Osteoblast (primary cell): ENCODE measurements at places on chromosomes 3 and 15. TPM values are rescaled to one million over a fixed set of nuclear protein-coding genes. Genes with fewer than 3 reads are reported as not detected.

GRCh38 chr3:72461787-72462186, 386.5 kb downstream of the SHQ1 start:
- DNase-seq: no peak

- no peak for DNase-seq
These were observed 238.0 kb upstream of the LRIG1 start for GRCh38 chr3:66738625-66739365.

- DNase-seq: peak; percentile 26
These were observed 192.6 kb upstream of the ALCAM start for GRCh38 chr3:105174017-105174615.

DNA sequence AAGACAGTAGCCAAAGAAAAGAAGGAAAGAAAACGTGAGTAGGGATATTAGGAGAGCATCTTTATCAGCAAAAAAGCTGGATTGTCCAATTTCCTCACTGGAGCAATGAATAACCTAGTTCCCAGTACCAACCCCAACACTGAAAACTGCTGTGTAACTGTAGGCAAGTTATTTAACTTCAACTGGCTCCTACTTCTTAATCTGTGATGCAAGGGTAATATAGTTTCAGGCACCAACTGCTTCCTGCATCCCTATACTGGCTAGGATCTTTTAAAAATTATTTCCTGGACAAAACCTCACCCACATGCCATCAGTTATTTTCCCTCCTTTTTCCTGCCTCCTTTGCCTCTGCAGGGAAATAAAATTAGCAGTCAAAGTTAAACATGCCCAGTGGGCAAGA, 59.6 kb downstream of the ZBTB20 start:
- DNase-seq: no peak

DNA sequence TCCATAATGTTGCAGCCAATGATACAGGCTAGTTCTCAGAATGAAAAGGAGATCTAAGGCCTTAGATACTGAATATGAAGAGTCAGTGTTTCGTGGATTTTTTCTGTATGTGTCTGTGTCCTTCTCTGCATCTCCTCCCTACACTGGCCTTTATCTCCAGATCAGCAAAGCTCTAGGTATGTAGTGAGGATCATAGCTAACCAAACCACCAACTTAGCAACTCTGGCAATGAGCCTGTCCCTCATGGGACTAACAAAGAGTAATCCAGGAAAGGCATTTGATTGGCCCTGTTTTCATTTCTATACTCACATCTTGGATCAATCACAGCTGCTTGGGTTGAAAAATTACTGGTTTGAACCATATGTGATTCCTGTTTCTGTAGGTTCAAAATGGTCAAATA, 18.6 kb upstream of the CNTN3 start:
- DNase-seq: no peak

DNA sequence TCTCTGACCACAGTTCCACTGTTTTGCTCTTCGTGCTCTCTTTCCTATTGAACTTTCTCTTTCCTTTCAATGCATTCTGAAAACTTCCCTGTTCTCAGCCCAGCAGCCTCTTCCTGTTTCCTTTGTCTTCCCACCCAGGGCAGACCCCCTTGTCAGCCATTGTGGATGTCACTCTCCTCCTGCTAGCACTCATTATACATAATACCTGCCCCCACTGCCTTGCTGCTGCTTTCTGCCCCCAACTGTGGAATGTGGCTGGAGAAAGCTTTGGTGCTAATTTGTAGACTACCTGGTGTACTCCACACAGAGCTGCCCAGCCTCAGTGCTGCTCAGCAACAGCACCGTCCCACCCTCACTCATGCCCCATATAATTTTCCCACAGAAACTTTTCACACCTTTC, 80.2 kb downstream of the CHCHD6 start:
- DNase-seq: no peak

GRCh38 chr3:49930922-49931321, 1.3 kb upstream of the MON1A start:
- peak; percentile 64 for DNase-seq

DNA sequence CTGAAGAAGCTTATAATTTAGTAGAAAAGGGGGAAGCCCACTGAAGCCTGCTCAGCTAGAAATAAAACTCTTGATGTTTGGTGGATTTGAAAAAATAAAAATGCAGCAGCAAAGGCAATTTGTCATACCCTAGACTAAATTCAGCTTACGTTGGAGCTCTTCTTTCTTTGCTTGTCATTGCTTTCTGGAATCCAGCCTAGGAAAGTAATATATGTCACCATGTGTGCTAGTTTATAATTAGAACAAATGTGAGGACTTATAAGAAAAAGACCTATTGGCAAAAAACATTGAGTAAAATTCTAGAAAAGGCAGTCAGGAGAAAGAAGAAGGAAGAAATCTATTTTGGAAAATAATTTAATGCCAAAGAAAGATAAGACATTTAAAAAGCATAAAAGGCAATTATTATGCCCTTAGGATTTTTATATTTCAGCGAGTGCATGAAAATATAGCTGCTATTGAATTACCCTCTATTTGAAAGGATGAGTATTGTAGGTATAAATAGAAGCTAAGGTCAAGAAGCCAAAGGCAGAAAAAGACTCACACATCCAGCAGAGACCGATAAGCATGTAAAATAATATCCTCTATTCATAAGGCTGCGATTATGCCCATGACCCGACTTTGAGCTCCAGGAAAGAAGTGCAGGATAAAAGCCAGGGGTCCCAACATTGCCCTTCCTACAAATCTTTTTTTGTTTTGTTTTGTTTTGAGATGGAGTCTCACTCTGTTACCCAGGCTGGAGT, 10.6 kb upstream of the BTBD1 start:
- no peak for DNase-seq

- DNase-seq: no peak
These were observed 450.7 kb downstream of the SHQ1 start for GRCh38 chr3:72397586-72397985.

DNA sequence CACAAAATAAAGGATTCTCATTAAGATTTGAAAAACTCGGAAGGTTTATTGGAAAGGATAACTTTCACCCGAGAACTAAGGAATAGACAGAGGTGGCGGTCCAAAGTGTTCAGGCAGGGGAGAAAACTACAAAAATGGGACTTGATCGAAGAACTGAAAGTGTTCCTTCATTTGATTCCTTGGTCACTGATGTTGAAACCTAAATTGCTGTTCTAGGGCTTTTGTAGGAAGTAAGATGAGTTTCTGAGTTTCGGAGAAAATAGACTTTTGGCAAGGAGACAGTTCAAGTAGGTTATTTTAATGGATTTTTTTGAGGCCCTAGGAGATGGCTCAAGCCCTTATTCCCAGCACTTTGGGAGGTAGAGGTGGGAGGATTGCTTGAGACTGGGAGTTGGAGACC, 1.4 kb downstream of the TRIP4 start:
- peak; percentile 31 for DNase-seq

GRCh38 chr3:60017631-60018030, 967.8 kb upstream of the CFAP20DC start:
- DNase-seq: no peak

DNA sequence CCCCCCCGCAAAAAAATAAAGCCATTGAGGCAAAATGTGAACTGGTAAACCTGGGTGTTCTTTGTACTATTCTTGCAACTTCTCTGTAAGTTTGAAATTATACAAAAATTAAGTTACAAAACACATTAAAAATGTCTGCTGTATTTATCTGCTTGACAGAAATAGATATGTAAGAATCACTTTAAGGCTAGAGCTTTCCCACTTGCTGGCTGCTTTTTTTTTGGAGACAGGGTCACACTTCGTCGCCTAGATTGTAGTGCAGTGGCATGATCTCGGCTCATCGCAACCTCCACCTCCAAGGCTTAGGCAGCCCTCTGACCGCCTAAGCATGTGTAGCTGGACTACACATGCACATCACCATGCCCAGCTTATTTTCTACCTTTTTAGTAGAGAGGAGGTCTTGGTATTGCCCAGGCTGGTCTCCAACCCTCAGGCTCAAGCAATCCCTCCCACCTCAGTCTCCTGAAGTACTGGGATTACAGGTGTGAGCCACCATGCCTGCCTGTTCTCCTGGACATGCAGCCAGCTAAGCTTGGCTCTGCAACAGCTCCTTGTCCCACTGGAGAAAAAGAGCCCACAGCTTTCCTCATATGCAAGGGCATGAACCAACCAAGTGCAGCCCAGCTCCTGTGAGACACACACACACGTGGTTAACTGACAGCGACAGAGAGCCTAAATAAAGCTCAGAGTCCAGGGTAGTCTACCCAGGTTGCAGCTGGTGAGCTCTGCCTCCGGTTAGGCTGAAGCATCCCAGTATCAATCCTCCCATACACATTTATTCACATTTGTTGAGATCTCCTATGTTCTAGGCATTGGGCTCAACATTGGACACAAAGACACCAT, 4.5 kb downstream of the RPS17 start:
- peak; percentile 17 for DNase-seq

GRCh38 chr15:49196856-49197255, 26.8 kb downstream of the GALK2 start:
- DNase-seq: no peak

GRCh38 chr15:73777741-73778140, 24.6 kb upstream of the INSYN1 start:
- DNase-seq: peak; percentile 49

DNA sequence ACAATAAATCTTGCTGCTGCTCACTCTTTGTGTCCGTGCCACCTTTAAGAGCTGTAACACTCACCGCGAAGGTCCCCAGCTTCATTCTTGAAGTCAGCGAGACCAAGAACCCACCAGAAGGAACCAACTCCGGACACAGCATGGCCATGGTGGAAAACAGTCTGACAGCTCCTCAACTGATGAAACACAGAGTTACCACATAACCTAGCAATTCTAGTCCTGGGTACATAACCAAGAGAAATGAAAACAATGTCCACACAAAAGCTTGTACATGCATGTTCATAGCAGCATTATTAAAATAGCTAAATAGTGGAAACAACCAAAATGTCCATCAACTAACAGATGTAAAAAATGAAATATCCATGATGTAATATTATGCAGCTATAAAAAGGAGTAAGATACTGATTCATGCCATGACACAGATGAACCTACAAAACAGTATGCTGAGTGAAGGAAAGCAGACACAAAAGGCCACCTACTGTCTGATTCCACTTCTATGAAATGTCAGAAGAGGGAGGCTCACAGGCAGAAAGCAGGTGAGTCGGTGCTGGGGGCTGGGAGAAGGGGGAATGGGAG, 36.8 kb downstream of the VGLL4 start:
- DNase-seq: no peak

DNA sequence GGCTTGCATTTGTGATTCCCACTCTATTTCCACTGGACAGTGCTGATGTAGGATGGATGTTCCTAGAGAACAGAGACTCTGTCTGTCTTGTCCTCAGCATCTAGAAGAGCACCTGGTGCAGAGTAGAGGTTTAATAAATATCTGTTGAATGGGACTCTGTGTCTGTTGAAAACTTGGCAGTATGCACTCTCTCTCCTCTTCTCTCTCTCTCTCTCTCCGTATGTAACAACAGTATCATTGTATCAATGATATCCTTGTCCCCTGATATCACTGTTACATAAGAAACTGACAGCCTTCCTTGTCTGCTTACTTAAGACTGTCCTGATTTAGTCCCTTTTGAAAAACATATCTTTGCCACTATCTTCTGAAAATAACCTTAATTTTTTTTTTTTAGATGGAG, 24.3 kb upstream of the MGLL start:
- no peak for DNase-seq

- DNase-seq: peak; percentile 62
These were observed 97.1 kb downstream of the MEGF11 start for GRCh38 chr15:66156310-66156975.

- no peak for DNase-seq
These were observed 161.8 kb downstream of the EDEM1 start for GRCh38 chr3:5349343-5349742.

HYKK gene
- 4.1 and 5.1 TPM in 2 replicates for total RNA-seq

EPHA6 gene
- not detected in 2 replicates for total RNA-seq

TEX9 gene
- total RNA-seq: 11.2 and 12.7 TPM in 2 replicates

CTXN2 gene
- total RNA-seq: not detected in 2 replicates

CADM2 gene
- 0.29 TPM in 1 of 2 replicates, not detected in the other for total RNA-seq

NANOGP8 gene
- total RNA-seq: under 0.01 and 1.2 TPM in 2 replicates

ANKUB1 gene
- total RNA-seq: under 0.01 TPM in 1 of 2 replicates, not detected in the other

CCDC80 gene
- total RNA-seq: 564 and 657 TPM in 2 replicates

PLA2G4D gene
- not detected in 2 replicates for total RNA-seq

CHDH gene
- total RNA-seq: 0.72 and 0.88 TPM in 2 replicates

RBMS3 gene
- 80.4 and 81.1 TPM in 2 replicates for total RNA-seq

INSYN1 gene
- 3.8 and 4.7 TPM in 2 replicates for total RNA-seq

TUSC7 gene
- total RNA-seq: not detected in 2 replicates
